ENCODE measurements at places on chromosomes 12 and 14. TPM values are rescaled to one million over a fixed set of nuclear protein-coding genes. Genes with fewer than 3 reads are reported as not detected.

DNA sequence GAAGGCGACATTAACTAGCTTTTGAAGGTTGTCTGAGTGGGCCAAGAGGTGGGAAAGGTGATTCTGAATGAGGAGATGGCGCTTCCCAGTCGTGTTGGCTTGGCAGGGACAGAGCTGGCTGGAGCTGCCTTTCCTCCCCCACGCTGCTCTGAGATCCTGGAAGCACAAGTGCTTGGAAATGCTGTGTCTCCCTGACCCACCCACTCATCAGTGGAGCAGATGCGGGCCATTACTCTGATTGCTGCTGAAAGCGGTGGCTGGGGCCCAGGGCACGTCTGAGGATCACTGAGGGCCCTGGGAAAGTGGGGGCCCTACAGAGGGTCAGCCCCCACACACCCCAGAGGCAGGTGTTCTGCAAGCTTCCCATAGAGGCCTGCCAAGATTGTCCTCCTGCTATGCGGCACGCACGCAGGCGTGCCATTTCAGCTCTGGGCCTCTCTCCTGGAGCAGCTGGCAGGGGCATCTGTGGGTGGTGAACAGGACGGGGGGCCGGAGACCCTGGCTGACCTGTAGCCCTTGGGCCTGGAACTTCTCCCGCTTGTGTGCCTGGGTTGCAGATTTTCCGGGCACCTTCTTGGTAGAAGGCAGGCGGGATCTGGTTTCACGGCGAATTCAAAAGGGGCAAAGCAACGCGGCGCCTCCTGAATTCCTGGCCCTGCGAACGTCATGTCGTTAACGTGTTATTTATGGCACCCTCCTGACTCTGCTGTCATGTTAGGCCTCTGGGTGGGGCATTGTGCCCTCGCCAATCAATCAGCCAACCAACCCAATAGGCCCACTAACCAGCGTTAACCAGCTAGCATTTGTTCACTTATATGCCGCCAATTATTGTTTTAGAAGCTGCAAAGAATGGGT, 133.8 kb upstream of the TBX3 start:
- no peak overlapping the region for H3K27ac ChIP-seq
- H3K36me3 ChIP-seq: no peaks in the 10 kb centered on the region
- H3K27me3 ChIP-seq: no peaks in the 10 kb centered on the region
- H3K4me3 ChIP-seq: no peak overlapping the region
- H3K4me1 ChIP-seq: peaks cover 14% of the 10 kb centered on the region

GRCh38 chr14:73173092-73173735, 36.9 kb downstream of the PSEN1 start:
- no peak overlapping the region for H3K4me3 ChIP-seq
- no peaks in the 10 kb centered on the region for H3K4me1 ChIP-seq
- no peaks in the 10 kb centered on the region for H3K27me3 ChIP-seq
- peak; percentile 42 for DNase-seq
- peaks cover 9% of the 10 kb centered on the region for H3K36me3 ChIP-seq
- H3K27ac ChIP-seq: no peak overlapping the region

GRCh38 chr12:14920475-14921126, 17.7 kb downstream of the ERP27 start:
- no peak overlapping the region for H3K27ac ChIP-seq
- H3K4me1 ChIP-seq: no peaks in the 10 kb centered on the region
- DNase-seq: no peak
- H3K36me3 ChIP-seq: no peaks in the 10 kb centered on the region
- H3K27me3 ChIP-seq: peaks cover 4% of the 10 kb centered on the region
- H3K4me3 ChIP-seq: no peak overlapping the region

The SLC25A21 gene
- 0.58 TPM for total RNA-seq

All from HFFc6 (cell line).